ENCODE measurements at places on chromosomes 11 and 22. TPM values are rescaled to one million over a fixed set of nuclear protein-coding genes. Genes with fewer than 3 reads are reported as not detected.
A peak's percentile ranks its signal among the peaks of the same experiment; 100 is the strongest.

GRCh38 chr11:67436459-67437081, 912 bp downstream of the PTPRCAP start:
- no peak for DNase-seq

GRCh38 chr11:77205467-77206263, 77.6 kb downstream of the MYO7A start:
- DNase-seq: no peak

- no peak for DNase-seq
Observed at GRCh38 chr11:33062137-33062536, 22.8 kb downstream of the TCP11L1 start.

DNA sequence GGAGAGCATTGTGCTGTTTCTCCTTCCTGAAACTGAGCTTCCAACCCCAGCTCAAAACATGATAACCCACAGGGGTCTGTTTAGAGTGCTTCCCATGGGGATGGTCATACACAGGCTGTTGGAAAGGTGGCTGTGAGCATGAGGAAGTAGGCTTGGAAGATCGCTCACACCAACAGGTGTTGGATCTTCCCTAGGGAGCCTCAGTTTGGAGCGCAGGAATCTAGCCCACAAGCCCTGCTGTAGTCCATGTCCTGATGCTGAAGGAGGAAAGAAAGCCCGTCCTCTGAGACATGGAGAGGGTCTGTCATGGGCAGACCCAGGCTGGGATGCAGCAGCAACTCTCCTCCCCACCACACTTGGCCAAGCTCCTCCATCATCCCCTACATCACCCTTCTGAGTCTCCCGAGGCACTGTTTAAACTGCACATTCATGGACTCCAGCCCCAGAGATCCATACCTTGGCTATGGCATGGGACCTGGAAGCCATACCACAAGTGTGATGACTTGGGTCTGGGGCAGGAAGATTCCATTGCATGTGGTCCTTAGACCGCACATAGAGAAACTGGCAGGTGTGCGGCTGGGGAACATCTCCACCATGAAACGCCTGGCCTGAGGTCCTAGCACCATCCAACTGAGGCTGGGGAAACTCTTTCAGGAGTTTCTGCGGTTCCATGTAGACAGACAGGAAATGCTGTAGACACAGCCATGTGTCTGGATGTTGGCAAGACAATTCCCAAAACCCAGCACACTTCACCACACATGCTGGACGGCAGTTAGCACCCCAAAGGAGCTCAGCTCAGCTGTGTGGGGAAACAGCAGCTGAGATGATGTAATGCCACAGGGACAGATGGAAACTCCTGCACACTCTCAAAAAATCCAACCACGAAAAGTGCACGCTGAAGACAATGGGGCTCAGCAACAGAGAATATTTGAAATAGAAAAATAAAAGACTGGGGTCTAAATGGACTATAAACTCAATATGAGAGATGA, 27.6 kb upstream of the TTC12 start:
- DNase-seq: no peak

DNA sequence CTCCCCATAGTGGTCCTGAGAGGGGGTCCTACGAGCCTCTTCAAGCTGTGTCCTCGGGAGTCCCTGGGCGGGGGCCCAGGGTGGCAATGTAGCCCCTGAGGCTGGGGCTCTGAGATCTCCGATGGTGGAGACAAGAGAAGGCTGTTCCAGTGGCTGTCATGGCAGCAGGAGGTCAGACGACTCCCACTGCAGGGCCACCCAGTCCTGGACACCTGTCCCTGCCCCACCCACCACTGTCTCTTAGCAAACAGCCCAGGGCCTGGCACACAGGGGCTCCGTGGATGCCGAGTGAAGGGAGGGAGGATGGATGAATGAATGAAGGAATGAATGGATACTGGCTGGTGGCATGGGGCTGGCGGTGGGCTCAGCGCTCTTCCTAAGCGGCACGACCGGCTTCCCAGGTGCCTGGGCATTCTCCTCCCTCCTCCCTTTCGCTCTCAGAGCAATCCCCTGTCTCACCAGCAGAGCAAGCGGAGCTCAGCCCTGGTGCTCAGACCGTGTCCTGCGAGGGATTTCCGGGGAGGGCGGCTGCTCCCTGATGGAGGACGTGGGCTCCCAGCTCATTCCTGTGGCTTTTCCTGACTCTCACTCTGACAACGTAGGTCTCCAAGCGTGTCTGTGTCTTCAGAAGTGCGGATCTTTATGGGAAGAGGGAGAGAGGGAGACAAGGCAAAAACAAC, 1272.6 kb downstream of the BRD1 start:
- no peak for DNase-seq

GRCh38 chr11:35413598-35413997, 5.8 kb downstream of the SLC1A2 start:
- no peak for DNase-seq

DNA sequence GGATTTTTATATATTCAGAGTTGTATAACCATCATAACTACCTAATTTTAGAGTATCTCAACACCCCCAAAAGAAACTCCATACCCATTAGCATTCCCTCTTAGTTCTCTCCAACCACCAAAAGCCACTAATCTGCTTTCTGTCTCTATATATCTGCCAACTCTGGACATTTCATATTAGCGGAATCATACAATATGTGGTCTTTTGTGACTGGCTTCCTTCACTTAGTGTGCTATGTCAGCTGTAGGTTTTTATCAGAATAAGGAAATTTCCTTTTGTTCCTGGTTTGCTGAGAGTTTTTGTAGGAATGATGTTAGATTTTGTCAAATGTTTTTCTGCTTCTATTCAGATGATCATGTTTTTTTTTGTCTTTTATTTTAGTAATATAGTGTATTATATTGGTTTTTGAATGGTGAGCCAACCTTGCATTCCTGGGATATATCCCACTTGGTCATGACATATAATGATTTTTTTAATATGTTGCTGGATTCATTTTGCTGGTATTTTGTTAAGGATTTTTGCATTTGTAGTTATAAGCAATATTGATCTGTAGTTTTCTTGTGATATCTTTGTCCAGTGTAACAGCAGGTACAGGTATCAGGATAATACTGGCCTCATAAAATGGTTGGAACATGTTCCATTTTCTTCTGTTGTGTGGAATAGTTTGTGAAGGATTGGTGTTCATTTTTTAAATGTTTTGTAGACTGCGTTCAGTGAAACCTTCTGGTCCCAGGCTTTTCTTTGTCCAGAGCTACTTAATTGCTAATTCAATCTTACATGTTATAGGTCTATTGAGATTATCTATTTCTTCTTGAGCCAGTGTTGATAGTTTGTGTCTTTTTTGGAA, 16.8 kb downstream of the DGCR8 start:
- DNase-seq: no peak

- DNase-seq: no peak
Observed at GRCh38 chr22:19879246-19879570, 24.5 kb upstream of the GNB1L start.

- DNase-seq: no peak
Observed at GRCh38 chr22:17781319-17782031, 7.2 kb upstream of the BID start.

- no peak for DNase-seq
Observed at GRCh38 chr11:2249189-2249916, 21.0 kb downstream of the ASCL2 start.

GRCh38 chr11:79902493-79902892, 461.7 kb upstream of the TENM4 start:
- DNase-seq: no peak

- DNase-seq: no peak
Observed at GRCh38 chr11:114128399-114128798, 68.9 kb downstream of the ZBTB16 start.

DNA sequence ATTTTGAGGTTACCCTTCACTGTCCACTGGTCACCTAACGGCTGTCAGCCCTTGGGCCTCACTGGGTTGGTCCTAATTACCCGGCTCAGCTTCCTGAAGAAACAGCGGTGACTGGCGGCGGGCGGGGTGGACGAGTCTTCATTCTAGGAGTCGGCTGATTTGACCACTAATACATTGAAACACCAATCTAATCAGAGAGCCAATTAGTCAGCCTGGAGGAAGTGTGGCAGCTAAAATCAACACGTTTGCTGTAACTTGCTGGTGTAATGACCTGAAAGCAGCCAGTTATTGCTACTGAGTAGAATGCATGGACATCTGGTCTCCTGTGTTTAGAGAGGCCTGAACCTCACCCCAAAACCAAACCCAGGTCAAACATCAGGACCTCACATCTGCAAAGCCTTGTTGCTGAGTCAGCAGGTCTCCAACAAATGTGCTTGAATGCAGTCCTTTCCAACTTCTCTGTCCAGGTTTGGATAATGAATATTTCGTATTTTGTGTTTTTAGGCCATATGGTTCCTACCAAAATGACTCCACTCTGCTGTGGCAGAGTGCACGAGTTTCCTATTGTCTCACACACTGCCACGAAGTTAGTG, 496.4 kb downstream of the BRD1 start:
- DNase-seq: peak; percentile 38

DNA sequence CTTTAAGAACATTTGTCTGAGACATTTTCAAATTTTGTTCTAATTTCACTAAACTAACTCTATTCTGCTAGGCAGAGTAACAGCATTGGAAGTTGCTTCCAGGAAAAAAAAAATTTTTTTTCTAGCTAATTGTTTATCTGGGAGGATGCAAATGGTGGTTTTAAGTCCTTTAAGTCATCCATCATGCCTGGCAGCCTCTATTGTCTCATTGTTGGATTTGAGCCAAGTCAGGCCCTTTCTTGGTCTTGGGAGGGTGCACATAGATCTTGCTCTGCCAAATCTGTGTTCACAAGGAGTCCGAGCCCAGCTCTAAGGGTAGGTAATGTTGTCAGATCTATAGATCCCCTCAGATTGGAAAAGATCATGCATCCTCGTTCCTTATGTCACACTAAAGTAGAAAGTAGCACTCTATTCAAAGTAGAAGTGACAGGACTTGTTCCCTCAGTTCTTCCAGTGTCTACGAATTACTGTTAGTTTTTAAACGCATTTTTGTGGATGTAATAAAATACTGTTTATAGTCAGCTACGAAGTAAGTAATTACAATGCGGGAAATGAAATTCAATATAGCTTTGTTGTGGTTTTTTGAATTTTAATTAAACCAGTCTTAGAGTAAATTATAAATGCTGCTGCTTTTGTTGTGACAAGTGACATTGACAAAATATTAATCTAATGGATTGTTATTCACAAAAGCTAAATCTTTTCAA, 166.0 kb upstream of the RASSF10 start:
- no peak for DNase-seq

GRCh38 chr11:65014726-65015227, 817 bp downstream of the ARL2 start:
- DNase-seq: peak; percentile 63

SERHL2 gene
- 3.9 TPM for total RNA-seq

DGAT2 gene
- 2.7 TPM for total RNA-seq

ZNHIT2 gene
- 8.7 TPM for total RNA-seq

C11orf21 gene
- 1.4 TPM for total RNA-seq

All from right atrium auricular region (tissue), 2 donors.